Fibroblast of gingiva (primary cell): ENCODE measurements at places on chromosomes 4 and X.

- DNase-seq = no peak
These were observed 122.3 kb downstream of the ITIH6 start for GRCh38 chrX:54675762-54676161.

DNA sequence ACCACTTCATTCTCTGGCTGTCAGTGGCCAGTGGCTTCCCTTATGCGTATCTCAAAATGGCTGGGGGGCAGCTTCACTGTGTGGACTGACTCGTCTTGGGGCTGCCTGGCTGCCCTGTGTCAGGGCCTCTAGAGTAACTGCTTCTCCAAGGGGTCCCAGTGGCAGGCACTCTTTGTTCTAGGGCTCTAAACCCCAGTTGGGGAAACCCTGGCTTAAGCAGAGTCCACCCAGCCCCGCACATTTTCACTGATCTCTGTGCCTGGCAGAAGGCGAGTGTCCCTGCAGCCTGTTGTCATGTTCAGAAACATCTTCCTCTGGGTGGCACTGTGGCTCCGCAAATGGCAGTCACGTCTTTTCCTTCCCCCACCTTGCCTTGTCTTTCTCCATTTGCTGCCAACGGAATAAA, 59.7 kb downstream of the NBDY start:
- peak; percentile 49 for DNase-seq

DNA sequence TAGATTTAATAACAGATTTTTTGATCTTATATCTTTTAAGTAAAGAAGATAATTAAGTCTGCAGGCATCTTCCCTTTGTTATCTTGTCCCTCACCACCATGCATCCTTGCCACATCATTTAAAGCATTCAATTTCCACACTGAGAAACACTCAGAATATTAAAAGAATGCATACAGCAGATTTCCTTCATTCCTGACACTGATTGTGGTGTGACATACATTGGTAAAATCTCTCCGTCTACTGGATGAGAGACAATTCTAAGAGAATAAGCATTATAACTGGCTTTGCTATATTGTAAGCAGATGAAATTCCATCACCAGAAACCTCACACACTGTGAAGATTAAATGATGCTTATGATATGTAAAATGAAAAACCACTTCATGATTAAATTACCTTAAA, 97.4 kb upstream of the TRPC5OS start:
- DNase-seq = no peak

DNA sequence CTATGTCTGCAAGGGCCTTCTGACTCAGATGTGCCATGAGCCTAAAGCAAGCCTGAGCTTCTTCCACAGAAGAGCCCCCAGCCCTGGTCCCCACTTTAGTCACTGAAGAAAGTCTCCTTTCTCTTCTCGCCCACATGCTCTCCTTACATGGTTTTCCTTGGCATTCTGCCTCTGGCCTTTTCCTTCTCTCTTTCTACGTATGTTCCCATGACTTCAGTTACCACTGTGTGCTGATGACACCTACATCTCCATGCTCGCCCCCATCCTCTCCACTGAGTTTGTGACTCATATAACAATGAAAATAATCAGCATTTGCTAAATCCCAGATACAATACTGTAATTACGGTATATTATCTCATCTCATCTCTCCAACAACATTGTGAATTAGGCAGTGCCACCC, 149.3 kb downstream of the AMMECR1 start:
- DNase-seq = peak; percentile 41

GRCh38 chrX:136694431-136695087, 46.6 kb downstream of the CD40LG start:
- DNase-seq = peak; percentile 49

- DNase-seq = no peak
These were observed 399.0 kb downstream of the GBA3 start for GRCh38 chr4:23091711-23092110.

DNA sequence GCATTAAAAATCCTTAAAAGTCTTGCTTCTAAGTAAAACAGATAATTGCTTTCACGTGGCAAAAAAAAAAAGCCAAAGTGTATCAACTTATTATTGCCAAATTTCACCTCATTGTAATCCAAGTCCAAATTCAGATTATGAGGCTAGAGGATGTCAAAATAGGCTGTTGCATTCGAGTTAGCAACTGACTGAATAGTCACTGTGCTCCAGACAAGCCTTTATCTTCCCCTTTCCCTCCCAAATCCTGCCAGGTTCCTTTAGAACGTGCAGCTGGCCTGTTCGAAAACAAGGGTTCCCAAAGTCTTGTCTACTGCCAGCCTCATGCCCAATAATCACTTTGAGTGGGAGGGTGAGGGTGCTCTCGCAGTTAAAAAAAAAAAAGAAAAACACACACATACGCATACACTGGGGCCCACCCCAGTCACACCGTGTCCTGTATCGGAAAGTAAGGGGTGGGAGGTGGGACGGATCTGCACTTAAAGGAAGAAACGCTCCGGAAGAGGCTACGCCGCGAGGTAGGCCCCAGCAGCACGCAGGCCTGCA, 603 bp downstream of the MAD2L1 start:
- no peak for DNase-seq
